ENCODE measurements at places on chromosomes 7 and 10. TPM values are rescaled to one million over a fixed set of nuclear protein-coding genes. Genes with fewer than 3 reads are reported as not detected.
A peak's percentile ranks its signal among the peaks of the same experiment; 100 is the strongest.

- DNase-seq, result peak; percentile 56
Measured at GRCh38 chr7:3897430-3898372, 596.6 kb downstream of the SDK1 start.

DNA sequence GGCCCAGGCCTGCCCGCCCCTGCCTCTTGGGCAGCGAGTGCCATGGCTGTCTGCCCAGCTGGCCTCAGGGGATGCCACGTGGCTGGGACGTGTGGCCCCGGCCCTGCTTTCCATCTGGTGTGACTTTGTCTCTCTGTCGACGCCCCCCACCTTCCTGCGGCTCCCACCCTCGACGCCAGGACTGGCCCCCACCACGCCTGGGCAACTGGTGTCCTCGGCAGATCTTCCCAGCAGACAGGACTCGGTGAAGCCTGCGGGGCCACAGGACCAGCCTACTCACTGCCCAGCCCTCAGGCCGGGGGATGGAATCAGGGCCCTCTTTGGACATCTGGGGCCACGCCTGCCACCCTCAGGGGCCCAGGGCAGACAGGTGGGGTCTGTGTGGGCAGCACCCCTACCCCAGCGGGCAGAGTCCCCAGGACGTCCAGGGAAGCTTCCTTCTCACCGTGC is 55.1 kb downstream of the UNCX start:
- no peak for DNase-seq

GRCh38 chr10:6416892-6417512 is 163.1 kb downstream of the PRKCQ start:
- DNase-seq, result peak; percentile 65

DNAJC1 gene
- 20.4 TPM for total RNA-seq

DNA sequence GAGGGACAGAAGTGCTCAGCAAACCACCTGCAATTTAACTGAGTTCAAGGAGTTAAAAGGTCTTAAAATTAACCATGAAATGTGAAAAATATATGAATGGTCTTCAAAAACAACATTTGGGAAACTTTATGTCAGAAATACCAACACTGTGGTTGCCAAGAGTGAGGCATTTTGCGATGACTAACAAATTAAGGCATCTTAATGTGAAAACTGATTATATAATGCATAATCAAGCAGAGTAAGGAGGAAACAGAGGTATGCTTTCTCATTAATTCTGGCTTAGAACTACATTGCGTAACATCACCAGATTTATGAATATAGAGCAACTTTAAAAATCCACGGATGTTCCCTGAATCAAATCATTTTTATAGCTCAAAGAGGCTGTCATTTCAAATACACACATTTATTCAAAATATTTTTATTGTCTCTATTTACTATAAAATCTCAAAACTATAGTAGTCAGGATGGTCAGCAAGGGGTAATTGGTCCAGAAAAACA is 335.5 kb downstream of the LRRTM3 start:
- DNase-seq, result no peak
